ENCODE measurements at places on chromosomes 2 and 18.

DNA sequence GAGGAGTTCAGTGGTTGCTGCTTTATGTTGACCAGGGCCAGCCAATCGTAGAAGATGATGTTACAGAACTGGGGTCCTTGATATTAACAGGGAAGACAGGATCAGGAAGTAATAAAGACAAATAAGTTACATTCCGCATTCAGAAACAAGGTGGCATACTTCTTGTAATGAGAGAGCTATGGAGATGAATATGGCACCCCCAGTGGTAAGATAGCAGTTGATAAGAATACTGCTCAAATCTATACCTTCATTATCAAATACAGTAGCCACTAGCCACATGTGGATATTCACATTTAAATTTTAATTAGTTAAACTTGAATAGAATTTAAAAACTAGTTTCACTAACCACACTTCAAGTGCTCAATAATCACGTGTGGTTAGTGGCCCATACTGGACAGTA, 290.4 kb upstream of the RBMS1 start:
- no peak for DNase-seq

- DNase-seq: no peak
These were observed 248.9 kb downstream of the ANAPC1 start for GRCh38 chr2:111634995-111635538.

GRCh38 chr2:20650393-20650876, 463 bp downstream of the HS1BP3 start:
- no peak for DNase-seq

DNA sequence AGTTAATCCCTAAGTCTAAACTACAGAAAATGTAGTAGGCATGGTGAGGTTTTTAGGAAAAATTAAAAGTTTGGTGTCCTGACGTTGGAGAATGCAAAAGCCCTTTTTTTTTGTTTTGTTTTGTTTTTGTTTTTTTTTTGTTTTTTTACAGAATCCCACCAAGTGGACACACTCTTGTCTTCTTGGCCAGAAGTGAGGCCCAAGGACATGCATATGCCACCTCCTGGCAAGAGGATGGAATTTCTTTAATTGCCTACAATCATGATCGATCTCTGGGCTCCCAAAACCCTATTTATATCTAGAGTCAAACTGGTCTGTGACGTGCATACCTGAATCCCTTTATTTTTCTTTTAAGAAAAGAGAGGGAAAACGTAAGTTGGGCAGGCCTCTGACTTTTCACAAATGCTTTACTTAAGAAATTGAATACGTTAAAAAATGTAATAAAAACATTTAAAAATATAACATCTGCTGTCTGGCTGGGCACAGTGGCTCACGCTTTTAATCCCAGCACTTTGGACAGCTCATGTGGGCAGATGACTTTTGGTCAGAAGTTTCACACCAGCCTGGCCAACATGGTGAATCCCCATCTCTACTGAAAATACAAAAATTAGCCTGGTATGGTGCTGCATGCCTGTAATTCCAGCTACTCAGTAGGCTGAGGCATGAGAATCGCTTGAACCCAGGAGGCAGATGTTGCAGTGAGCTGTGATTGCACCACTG, 502.7 kb downstream of the CBLN2 start:
- no peak for DNase-seq

DNA sequence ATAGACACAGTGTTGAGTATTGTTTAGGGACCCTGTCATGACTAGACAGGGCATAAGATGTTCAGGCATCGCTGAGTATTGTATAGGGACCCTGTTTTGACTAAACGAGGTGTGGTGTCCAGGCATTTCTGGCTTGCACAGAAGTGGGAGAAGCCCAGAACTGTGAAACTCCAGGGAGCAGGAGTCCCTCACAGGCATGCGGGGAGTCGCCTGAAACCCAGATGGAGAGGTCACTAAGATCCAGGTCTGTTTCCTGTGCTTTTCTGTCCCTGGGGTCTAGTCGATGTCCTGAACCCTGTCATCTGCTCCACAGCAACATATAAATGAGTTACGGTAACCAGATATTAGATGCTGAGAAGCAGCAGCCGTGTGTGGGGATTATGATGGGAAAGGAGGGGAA, 469.0 kb upstream of the SALL3 start:
- no peak for DNase-seq

DNA sequence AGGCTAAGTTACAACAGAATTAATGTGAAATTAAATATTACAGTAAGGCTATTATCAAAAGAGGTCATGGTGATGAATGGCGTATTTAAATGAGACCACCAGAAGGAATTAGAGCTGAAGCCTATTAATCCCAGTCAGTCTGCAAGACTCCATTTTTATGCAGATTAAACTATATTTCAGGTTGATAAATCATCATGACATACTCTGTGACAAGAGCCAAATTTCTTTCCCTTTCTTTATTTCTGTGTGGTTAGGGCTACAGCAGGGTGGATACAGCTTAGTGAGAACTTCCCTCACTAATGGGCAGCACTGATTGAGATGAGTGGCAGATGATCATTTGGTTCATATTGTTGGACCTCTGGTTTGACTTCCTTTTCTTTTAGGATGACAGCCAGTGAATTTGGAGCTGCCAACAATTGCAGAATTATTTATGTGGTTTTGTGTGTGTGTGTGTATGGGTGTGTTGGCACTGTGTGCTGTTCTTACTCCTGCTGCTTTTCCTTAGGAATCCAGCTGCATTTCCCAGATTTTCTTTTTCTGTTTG, 481.3 kb downstream of the PIK3C3 start:
- no peak for DNase-seq

DNA sequence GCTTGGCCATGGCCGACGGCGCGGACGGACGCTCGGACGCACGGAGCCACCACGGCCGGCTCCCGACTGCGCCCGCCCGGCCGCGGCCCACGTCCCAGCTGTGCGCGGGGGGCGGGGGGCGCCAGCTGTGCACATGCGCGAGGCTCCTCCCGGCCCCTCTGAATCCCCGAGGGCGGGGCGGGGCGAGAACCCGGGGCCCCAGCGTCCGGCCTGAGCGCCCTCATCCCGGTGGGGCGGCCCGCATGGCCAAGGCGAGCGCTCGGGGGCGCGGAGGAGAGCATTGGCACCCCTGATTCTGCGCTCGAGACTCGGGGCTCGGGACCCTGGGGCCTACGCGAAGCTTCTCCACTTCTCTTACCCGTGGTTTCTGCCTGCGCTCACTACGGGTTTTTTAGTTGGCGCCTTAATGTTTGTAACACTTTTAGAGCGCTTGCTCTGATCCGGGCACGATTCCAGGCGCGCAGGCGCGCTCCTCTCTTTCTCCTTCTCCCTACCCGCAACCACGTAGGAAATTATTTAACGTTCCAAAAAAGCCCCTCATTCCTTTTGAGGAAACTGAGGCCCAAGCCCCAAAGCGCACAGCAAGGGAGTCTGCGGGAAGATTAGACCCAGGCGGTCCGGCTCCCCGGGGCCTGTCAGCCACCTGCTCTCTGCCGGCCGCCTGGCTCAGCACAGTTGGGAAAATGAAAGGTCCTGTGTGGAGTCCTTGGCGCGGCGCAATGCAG, at the start of gene PXDN:
Gene PXDN, minus strand, starts transcription at position 70 of the 725 bp plus-strand sequence. Its CDS starts 60 bp downstream, at position 10.
- DNase-seq: no peak

DNA sequence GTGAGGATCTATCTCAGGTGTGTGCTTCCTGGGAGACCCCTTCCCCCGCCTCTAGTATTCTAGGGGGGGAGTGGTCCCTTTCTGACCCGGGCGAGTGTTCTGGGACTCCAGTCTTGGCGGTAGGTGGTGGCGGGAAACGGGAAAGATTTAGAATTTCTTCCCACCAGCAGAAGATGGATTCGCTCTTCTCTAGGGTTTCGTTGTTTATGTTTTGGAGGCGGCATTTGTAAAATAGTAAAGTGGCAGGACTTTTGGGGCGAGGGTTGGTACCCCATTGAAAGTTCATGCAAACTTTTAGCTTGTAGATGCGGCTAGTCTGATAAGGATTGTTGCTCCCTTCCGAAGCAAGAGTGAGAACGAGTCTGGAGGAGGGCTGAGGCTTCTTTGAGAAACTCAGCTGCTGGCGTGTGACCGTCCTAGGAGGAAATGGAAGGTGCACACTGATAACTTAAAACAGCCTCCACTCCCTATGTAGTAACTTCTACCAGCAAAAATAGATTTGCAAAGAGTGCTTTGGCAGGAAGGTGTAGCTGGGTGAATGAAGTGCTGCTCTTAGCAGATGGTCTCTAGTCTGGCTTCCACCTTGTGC, 412 bp downstream of the GPD2 start:
- no peak for DNase-seq

DNA sequence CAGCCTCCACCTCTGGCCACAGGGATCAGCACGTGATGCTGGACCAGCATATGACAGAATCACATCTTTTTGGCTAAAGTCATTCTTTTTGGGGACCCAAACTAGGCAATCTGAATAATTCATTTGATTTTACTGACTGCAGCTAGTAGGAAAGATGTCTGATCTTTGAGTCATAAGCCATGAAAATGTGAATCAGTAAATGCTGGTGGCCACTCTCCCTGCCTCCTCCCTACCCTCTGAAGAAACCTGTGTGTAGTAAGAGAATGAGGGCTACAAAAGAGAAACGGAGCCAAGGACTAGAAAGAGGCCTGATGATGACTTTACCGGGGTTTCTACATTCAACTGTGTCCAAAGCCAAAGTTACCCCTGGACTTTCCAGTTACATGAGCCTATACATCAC, 10.1 kb upstream of the LRPPRC start:
- DNase-seq: no peak

DNA sequence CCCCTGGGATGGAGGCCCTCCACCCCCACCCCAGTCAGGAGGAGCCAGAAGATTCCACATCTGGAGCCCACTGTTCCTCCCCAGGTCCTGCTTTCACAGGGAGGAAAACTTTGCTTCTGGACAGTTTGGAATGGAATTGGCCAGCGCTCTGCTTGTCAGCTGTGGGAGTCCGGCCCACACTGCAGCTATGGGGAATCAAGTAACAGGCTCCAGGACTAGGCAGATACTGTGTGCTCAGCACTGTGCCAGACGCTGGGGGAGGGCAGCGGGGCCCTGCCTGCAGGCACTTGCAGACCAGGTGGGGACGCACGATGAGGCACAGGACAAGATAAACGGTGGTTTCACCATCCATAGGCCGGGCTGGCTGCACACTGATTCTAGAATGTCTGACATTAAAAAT, 114.0 kb downstream of the STPG4 start:
- DNase-seq: no peak

DNA sequence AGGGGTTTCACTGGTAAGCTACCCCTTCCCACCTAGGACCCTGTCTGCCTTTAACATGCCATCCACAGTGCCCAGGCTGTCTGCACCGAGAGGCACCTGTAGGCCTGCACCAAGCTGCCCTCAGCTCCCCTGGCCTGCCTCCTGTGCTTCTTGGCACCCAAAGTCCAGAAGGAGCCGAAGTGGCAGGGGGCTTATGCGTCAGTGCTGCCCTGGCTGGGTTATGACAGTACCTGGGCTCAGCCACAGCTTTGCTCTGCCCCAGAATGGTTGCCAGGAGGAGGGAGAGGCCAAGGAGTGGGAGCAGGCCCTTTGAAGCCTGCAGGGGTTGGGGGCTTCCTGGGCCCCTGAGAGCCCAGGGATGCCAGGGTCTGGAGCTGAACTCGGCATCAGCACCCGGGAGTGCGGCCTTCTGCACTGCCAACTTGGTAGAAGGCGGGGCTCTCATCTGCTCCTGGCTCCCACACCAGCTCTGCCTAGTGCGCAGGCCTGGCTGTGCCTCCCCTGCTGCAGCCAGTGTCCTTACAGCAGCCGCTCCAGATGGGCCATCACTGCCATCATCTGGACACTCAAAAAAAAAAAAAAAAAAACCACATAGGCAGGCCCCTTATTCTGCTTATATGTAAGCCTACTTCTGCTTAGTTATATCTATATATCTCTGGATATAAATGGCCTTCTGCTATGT, 155.4 kb downstream of the THSD7B start:
- DNase-seq: no peak

GRCh38 chr2:27280826-27281225, 1.4 kb upstream of the TRIM54 start:
- no peak for DNase-seq

- DNase-seq: no peak
These were observed 162.8 kb downstream of the OSR1 start for GRCh38 chr2:19195661-19196060.

DNA sequence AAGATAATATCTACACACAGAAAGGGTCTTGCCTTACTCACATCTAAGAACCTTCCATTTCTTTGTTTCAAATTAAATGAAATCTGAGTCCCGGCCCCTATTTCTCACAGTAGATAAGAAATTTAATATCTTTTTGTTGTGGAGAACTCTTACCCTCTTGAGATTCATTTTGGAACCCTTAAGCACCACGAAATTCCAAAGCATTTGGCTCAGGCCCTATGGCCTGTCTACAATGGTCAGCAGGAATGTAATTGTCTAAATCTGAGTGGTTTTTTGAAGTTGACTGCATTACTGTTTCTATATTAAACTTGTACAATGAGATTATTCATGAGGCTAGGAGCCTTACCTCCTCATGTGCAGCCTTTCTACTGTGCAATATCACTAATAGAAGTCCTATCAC, 723.3 kb downstream of the TSN start:
- DNase-seq: no peak

All from smooth muscle cell of the brain vasculature (primary cell).